Caudate nucleus (tissue), 63 donors: ENCODE measurements at places on chromosomes 6 and 20.

DNA sequence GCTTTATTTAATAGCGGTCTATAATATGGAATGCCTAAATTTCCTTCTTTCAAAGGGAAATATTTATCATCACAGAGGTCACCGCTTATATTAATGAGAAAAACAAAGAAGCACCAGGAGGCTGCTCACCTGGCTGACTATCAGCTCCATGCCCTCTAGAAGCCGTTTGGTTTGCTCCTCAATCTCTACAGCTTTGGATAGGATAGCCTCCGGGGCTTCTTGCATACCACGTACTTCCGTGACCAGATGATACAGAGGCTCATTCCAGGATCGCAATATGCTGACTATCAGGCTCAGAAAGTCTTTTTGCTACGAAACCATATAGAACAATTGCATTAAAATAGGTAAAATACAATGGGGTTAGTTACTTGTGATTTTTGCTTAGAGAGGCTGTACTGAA, 6.8 kb downstream of the PRL start:
- no peak for DNase-seq

DNA sequence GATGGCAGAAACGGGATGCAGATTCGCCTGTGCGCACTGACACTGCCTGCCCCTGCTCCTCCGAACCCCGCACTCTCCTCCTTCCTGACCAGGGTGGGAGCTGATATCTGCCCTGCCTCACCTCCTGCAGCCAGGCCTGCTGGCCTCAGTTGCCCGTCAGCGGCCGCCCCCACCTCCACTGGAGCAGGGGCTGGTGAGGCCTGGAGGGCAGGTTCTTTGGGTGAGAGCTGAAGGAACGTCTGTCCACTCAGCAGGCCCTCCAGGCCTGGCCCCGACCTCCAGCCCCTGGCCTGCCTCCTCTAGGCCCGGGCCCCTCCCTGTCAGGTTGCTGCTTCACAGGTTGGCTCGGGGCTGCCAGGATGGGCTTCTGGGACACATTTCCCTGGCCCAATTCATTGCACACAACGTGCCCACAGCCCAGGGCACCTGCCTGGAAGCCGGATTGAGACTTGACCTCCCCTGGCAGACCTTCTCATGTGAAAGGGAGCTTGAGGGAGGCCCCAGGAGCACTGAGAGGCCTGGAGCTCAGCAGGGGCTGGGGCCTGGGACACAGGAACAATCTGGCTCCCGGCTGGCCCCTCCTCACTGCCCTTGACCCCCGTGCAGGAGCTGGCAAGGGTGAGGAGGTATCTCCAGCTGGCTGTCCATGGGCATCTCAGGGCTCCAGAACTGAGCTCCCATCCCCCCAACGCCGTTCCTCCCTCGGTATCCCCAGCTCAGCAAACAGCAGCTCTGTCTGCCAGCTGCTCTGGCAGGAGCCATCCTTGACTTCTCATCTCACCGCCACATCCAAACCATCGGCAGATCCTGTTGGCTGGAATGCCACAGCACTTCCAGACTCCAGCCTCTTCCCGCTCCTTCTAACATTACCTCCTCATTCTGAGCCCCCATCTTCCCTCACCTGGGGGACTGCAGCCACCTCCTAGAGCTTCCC, 39.5 kb downstream of the SPDEF start:
- DNase-seq: no peak

- no peak for DNase-seq
These were observed 428.6 kb upstream of the GJE1 start for GRCh38 chr6:141704151-141704550.

DNA sequence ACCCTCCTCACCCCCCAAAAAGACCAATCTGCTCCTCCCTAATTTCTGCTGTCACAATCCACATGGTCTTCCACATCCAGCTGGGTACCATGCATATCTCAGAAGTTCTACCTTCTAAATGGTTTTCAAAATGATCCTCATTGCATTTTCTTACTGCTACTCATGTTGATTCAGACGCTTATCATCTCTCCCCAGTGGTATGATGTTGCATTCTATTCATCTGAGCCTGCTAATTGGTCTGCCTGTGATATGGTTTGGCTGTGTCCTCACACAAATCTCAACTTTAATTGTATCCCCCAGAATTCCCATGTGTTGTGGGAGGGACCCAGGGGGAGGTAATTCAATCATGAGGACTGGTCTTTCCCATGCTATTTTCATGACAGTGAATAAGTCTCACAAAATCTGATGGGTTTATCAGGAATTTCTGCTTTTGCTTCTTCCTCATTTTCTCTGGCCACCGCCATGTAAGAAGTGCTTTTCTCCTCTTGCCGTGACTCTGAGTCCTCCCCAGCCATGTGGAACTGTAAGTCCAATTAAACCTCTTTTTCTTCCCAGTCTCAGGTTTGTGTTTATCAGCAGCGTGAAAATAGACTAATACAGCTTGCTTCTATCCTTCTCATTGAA, 41.4 kb upstream of the CLIC5 start:
- DNase-seq: no peak

DNA sequence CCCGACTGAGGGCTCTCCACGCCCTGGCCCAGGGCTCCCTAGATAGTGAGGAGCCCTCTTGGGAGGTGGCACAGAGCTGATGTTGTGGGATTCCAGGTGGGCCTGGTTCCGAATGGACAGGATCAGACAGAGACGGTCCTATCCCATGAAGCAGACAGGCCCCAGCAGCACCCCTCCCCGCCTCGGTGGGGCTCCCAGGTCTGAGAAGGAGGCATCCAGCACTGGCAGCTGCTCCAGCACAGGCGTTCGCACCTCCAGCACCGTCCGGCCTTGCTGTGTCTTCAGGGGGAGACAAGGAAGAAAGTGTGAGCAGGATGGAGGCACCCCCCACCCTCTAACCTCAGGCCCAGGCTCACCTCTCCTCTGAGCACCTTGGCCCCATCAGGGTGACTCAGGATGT, 28.7 kb downstream of the COL11A2 start:
- no peak for DNase-seq

DNA sequence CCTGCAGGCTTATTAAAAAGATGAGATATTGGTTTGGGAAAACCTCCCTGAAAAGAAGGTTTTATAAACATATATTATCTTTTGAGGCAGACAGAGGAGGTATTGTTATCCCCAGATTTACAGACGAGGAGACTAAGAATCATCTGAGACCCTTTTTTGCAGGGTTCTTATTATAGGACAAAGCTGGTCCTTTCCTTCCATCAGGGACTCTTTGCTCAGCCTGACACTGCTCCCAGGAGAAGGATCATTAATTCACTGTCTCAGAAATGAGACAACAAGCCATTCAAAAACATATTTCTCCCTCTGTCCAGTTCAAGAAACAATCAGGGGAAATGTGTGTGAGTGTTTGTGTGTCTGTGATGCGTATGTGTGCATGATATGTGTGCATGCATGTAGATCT, 33.5 kb downstream of the HIVEP2 start:
- no peak for DNase-seq

DNA sequence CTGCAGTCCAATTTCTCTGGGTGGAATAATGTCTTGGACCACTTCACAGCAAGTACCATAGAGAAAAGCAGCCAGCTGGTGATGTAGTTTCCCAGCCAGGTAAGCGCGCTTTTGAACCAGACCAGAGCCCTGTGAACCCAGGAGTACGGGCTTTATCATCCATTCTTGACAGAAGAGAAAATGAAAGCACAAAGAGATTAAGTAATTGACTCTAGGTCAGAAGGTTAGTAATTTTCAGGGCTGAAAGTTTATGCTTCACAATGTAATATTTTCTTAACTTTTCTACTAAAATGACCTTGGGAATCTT, 7.1 kb upstream of the UST start:
- no peak for DNase-seq

DNA sequence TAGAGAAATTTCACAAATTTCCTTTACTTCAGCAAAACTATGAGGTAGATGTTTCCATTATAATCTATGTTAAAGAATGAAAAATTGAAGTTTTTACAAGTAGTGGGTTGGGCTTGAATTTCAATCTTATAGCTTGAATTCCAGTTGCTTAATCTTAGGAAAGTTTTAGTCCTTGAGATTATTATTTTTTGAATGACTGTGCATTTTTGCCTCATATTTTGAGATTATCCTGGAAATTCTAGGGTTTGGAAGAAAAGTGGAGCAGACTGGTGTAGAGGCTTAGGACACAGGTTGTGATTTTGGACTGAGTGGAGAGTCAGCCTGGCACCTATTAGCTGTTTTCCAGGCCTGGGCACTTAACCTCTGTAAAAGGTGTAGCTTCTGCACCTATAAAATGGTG, 5.7 kb downstream of the MTCL3 start:
- no peak for DNase-seq

- no peak for DNase-seq
These were observed 48.7 kb downstream of the GFRA4 start for GRCh38 chr20:3614466-3614865.

- no peak for DNase-seq
These were observed 44.5 kb upstream of the EZR start for GRCh38 chr6:158863646-158864045.

- DNase-seq: no peak
These were observed 242.8 kb upstream of the TCF21 start for GRCh38 chr6:133645966-133646740.

DNA sequence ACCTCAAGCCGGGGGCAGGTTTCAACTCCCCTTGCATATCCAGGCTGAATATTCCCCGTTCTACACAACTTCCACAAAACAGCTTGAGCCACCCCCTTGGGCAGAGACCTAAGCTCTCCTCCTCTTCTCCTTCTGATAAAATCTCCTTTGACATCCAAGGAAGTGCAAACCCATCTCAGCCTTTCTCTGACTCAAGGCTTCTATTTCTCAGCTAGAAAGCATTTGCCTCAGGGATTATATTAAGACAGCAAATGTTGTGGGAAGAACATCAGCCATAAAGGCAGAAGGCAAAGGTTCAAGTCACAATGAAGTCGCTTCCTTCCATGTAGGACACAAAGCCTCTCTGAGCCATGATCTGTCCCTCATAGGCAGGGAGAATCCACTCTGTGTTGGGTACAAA, 386.6 kb upstream of the ARID1B start:
- DNase-seq: no peak

GRCh38 chr20:25273541-25274358, 25.9 kb downstream of the PYGB start:
- DNase-seq: no peak

DNA sequence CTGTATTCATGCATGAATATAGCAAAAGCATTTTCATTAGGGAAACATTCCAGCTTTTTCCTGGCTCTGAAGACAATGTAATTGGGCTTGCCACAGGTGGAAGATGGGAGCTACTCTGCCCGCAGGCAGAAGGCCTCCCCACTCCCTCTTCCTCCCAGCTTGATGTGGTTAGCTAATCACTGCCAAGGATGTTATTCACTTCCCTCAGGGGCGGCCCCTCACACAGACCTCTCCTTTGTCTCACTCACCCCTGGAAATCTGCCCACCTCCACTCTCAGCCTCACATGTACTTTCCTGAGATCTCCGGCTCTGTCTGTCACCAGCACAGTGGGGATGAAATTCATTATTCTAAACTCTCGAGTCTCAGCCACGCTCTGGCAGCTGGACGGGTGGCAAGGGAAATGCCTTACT, 100.7 kb downstream of the ANKRD60 start:
- no peak for DNase-seq

GRCh38 chr20:24411003-24411833, 58.2 kb upstream of the SYNDIG1 start:
- no peak for DNase-seq

GRCh38 chr6:624979-625378, 31.9 kb downstream of the HUS1B start:
- DNase-seq: no peak

DNA sequence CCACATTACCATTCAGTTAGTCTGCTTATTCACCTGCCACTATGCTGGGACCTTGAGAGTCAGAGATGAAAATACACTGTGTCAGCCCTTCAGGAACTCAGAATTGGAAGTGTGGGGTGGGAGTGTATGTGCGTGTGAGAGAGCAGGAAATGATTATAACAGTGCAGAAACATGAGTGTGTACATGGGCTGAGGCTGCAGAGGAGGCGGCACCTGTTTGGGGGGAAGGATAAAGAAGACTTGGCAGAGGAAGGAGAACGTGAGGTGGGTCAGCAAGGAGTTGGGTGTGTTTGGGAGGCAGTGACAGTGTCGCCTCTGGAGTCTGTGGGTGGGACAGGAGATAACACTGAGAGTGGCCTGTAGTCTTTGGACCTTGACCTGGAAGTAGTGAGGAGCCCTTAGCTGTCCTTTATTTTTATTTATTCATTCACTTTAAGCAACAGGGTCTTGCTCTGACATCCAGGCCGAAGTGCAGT, 3.1 kb downstream of the CHMP4B start:
- DNase-seq: no peak

DNA sequence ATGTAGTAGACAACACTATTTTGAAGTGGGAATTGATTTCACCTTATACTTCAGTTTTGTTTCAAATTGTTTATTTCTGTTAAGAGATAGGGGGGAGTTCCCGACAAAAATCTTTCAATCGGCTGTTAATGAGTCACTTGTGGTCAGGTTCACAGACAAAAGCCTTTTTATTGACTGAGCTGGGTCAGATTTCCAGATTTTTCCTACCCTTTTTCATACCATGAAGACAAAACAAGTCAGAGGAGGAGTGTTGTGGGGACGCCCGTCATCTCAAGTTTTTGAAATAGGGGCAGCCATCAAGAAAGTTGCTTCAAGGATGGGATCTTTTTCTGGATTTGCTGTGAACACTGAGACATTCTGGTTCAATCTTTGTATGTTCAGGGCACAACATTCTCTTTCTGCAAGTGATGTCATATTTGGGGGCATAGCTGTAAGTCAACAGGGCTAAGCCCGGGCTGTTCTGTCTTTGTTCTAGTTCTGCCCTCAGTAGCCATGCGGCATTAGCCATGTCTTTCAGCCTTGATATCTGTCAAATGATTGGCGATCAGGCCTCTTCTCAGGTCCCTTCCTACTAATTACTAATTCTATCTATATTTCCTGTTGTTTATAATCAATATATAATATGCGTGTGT, 496.0 kb upstream of the MARCKS start:
- no peak for DNase-seq

DNA sequence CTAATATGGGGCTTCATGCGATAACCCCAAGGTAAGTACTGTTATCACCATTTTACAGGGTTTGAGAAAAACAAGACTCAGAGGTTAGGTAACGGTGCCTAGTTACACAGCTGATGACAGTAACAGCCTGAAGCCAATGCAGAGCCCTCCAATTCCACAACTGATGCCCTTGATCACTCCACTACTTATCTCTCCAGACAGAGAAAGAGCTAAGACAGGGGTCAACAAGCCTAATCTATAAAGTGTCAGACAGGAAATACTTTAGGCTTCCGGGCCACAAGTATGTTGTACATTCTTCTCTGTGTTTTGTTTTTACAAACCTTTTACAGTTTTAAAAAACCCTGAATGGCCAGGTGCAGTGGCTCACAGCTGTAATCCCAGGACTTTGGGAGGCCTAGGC, 50.9 kb downstream of the MAP7 start:
- DNase-seq: no peak

- no peak for DNase-seq
These were observed 604 bp downstream of the SH3BGRL2 start for GRCh38 chr6:79631693-79632172.

- DNase-seq: no peak
These were observed 13.8 kb downstream of the ADRM1 start for GRCh38 chr20:62316331-62317166.
